GM04503 (cell line): ENCODE measurements at places on chromosomes 3 and 15.
A peak's percentile ranks its signal among the peaks of the same experiment; 100 is the strongest.

DNA sequence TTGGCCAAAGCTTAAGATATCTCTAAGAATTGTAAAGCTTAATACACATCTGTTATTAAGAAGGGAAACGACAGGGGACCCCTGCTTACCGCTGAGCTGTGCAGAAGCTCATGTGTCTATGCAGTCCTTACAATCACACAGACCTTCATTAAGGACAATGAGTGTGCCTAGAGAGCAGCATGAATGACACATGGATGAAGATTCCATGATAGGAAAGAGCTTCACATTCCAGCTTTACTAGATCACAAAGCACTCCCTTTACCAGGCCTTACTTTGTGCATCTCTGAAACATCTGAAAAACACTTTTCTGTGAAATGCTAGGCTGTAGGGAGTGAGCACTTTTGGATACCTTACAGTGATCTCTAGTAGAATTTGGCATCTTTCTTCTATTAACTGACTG lies 32.0 kb downstream of the RNF168 start:
- DNase-seq = peak; percentile 26

DNA sequence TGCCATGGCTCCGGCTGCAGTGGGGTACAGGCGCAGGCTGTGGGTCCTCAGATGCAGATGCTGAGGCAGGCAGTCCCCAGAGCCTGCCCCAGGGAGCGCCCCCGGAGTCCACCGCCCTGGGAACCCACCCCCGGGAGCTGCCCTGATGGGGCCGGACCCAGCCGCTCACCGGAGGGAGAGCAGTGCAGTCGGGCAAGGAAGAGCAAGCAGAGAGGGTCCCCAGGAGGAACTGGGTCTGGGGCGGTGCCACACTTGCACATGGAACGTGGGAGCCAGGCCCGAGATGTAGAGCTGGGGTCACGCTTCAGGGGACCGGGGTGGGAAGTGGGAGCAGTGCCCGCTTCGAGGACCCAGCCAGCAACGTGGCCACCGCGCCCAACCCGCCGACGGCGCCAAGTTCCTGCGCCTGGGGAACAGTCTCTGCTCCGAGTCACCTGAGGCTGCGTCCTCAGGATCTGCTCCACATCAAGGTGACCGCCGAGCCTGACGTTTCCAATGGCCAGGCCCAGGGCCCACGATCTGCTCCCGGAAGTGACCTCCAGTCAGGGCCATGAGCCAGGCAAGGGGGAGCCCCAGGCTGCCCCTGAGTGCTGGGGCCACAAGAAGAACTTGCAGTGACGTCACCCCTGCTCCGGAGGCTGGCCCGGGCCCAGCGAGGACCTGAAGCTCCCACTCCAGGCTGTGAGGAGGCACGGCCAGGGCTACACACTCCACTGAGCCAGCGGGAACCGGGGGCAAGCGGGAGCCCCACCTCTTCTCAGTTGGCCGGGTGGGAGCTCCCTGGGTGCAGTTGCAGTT lies 27.0 kb upstream of the TFG start:
- no peak for DNase-seq

DNA sequence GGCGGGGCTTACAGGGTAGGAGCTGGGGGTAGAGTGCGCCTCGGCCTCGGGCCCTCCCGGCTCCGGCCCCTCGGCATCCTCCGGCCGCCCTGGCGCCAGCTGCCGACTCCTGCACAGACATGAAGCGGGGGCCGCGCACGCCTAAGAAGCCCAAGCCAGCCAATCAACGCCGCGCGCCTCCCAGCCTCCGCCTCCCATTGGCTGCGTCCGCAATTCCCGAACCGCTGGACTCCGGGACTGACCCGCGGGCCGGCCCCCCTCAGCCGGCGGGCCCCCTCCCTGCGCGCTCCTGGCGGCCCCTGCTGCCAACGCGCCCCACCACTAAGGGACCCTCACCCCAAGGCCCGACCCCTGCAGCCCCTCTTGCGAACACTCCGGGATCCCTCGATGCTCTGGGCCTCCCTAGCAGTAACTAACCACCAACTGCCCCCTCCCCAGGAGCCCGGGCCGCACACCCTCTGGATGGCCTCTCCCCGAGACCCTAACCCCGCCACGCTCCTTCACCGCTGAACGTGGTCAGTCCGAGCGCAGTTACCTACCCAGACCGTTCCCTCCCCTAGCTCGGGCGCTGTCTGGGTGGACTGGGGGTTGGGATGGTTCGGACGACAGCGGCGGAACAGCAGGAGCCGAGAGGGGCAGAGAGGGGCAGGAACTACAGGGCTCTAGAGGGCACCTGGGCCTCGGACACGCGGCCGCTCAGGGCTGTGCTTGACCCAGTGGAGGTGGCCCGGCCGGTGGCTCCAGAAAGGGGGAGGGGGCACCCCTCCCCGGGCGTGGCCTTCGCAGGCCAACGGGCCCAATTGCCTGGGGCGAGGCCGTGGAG lies 5.0 kb downstream of the GATA2 start:
- peak; percentile 60 for DNase-seq

GRCh38 chr3:48436855-48437254 lies 3.1 kb downstream of the CCDC51 start:
- no peak for DNase-seq

- DNase-seq = no peak
Measured at GRCh38 chr3:152278756-152279427, 10.2 kb downstream of the MBNL1 start.

DNA sequence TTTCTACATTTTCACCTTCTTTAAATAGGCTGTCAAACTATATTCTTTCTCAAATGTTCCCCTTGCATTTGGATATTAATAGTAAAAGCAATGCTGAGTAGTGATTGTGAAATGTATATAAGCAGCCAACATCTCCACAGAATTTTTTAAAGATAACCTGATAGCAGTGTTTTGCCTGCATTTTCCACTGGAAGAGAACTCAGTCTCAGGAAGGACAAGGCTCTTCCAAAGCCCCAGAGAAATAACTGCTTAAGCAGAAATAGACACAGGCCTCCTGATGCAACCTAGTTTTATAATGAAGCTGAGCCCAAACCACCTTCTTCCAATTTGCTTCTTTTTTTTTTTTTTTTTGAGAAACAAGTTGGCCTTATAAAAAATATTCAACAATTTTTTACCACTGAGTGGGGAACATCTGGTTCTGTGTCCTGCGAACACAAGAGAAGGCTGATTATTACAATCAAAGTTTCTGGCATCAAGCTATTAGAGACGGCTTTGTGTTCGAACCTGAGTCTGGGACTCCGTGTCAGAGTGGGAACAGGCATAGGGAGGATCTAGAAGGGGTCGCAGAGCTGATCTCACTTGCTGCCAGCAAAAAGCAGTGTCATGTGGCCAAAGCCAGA lies 332.5 kb upstream of the TBL1XR1 start:
- no peak for DNase-seq

DNA sequence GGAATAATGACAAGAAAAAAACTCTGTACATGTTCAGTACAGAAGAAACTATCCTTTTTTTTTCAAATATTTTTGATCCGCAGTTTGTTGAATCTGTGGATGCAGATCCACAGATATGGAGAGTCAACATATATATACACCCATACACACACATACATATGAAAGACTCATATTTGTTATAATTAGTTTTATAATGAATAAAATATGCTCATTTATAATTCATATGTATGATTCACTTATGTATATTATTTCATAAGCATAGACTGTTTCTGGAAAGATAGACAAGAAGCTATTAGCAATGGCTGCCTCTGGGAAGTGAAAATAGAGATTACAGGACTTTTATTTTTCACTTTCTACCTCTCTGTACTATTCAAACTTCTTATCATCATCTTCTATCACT lies 9.8 kb downstream of the DZIP1L start:
- no peak for DNase-seq

- no peak for DNase-seq
Measured at GRCh38 chr3:52232279-52233107, 6.5 kb downstream of the TWF2 start.

DNA sequence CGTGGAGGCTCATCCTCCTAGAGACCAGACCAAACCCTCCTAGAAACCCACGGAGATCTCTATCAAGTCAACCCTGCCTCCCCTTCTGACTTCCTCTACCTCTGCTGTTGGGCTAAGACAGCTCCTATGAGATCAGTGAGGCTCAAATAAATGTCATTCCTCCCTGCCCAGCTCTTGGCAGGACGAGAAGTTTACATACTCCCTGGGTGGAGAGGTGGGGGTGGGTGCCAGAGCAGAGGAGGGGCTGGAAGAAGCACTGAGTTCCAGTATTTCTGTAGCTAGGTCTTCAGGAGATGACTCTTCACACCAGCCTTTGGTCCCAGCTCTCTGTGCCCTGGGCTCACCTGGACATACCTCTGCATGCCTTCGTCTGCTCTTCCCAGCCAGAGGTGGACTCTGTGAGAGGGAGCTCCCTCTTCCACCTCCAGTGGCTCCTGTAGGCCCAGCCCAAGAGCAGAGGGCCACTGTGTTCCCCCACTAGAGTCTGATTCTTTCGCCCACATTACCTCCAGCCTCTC lies 42.4 kb upstream of the TLE3 start:
- no peak for DNase-seq

DNA sequence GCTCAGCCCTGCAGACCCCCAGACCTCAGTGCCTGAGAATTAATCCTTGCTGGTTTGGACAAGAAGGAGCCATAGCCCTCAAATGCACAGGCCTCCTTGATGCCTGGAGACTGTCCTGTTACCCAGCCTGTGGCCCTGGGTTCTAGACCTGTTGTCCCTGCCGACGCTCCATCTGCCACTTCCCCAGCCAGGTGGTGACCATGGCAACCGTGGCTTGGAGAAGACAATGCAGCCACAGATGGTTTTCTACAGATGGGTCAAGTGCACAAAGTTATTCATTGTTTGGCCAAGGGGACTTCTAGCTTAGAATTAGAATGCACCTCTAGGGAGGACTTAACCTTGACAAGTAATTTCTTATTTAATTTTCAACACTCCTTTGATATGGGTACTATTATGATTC lies 297.1 kb downstream of the UACA start:
- no peak for DNase-seq

- no peak for DNase-seq
Measured at GRCh38 chr15:63160638-63161037, 3.4 kb upstream of the RPS27L start.

DNA sequence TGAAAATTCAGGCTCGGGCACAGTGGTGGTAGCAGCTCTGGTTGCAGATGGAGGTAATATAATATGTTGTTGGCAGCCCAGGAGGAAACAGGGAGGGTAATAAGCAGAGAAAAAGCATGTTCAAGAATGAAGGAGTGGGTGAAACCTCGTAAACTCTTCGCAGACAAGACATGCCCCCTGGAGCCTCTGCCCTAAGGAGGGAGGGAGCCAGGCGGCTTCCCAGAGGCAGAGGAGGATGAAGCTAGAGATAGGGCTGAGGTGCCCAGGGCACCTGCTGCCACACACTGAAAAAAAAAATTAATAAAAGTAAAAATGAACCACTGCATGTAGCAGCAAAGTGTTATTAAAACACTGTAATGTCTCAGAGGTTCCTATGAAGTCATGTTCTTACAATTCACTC lies 137.3 kb downstream of the FOXP1 start:
- DNase-seq = no peak

DNA sequence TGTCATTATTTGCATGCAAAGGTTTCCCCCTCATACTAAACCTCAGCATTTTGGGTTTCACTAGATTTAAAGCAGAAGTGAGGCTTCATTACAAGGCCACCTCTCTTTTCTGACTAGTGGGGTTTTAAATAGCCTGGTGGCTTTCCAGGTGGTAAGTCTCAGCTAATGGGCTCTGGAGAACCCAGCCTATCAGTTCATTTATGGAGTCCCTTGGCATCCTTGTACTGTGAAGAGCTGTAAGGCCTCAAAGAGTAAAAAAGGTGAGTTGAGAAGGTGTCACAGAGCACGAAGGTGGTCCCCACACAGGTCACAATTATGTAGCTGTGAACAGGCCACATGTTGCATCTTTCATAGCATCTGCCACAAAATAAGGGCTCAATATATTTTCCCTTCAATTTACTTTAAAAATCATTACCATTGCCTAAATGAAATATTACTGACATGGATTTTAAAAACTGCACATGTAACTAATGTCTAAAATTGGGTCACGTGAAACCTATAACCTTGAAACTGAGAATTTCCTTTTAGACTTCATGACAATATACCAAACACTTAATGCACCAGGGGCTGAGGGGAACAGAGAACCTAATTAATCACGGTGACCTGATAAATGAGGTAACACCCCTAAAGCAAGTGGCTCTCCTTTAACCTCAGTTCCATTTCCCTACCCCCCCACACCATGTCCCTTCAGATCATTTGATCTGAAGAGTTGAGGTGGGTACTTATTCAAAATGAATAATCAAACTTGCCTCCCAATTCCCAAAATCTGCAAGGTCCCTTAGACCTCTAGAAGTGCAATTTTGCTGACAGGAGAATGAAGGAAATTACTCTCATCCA lies 1.3 kb downstream of the NGLY1 start:
- no peak for DNase-seq

DNA sequence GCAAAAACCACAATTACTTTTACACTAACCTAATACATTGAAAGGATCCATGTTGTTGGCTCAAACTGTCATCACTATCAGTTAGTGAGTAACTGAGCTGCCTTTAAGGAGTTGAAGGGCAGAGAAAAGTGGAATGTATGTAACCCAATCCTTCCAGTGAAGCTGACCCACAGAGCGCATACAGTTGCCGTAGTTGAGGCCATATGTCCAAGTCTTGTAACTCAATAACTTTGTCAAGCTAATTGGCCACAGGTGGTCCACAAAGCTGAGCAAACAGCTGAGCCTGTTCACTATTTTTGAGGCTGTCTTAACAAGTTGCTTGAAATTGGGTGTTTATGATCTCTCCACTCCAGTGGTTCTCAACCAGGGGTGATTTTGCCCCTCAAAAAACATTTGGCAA lies 169.0 kb upstream of the SLC24A5 start:
- no peak for DNase-seq

DNA sequence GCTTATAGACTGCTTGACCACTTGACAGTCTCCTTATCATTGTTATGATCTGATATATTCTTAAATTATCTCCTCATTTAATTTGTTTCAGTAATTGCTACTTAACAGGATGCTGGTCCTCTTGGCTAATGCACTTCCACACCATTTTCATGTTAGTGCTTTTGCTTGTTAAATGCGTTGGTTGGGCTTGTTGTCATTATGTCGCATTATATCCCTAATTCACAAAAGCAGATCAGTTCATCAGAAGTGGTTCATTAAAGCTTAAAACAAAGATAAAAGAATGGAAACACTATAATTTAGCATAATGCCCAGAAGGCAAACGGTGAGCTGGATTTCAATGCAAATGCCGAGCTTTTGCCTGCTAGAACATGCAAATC lies 17.1 kb upstream of the EHHADH start:
- no peak for DNase-seq

- no peak for DNase-seq
Measured at GRCh38 chr15:99635794-99636193, 70.0 kb downstream of the MEF2A start.

GRCh38 chr15:60766391-60767128 lies 287.6 kb upstream of the ICE2 start:
- DNase-seq = no peak

GRCh38 chr3:120129051-120129450 lies 34.8 kb upstream of the GSK3B start:
- no peak for DNase-seq
